Vein endothelial cell (primary cell): ENCODE measurements at places on chromosomes 16 and 17. TPM values are rescaled to one million over a fixed set of nuclear protein-coding genes. Genes with fewer than 3 reads are reported as not detected.

SUZ12 gene
- 20.9 and 31.3 TPM in 2 replicates for total RNA-seq

PRSS33 gene
- not detected in 2 replicates for total RNA-seq

YBX2 gene
- 2.3 TPM in 1 of 2 replicates, not detected in the other for total RNA-seq

HEATR3 gene
- 28.4 and 34.0 TPM in 2 replicates for total RNA-seq

KLHDC4 gene
- 28.4 and 32.1 TPM in 2 replicates for total RNA-seq

CPHXL2 gene
- total RNA-seq = not detected in 2 replicates

ZNF213 gene
- 4.8 and 5.6 TPM in 2 replicates for total RNA-seq

AIPL1 gene
- not detected in 2 replicates for total RNA-seq

NUP93 gene
- 68.3 and 88.9 TPM in 2 replicates for total RNA-seq
